ENCODE measurements at places on chromosomes 3 and 15. TPM values are rescaled to one million over a fixed set of nuclear protein-coding genes. Genes with fewer than 3 reads are reported as not detected.

ZIC4 gene
- polyA plus RNA-seq, result not detected

CFAP100 gene
- polyA plus RNA-seq, result not detected

IQCF5 gene
- not detected for polyA plus RNA-seq

EIF4E3 gene
- polyA plus RNA-seq, result 22.8 TPM

CTXND1 gene
- 0.42 TPM for polyA plus RNA-seq

CYP8B1 gene
- 0.10 TPM for polyA plus RNA-seq

TPRG1 gene
- 1.2 TPM for polyA plus RNA-seq

GPR171 gene
- polyA plus RNA-seq, result 1.5 TPM

GDPGP1 gene
- 3.6 TPM for polyA plus RNA-seq

LAMB2 gene
- polyA plus RNA-seq, result 366 TPM

ZNF280D gene
- polyA plus RNA-seq, result 29.7 TPM

PDZRN3 gene
- polyA plus RNA-seq, result 98.0 TPM

ATP13A4 gene
- polyA plus RNA-seq, result 0.19 TPM

TCTA gene
- polyA plus RNA-seq, result 38.4 TPM

HAPLN3 gene
- polyA plus RNA-seq, result 9.2 TPM

NR2E3 gene
- polyA plus RNA-seq, result 0.06 TPM

SLC22A14 gene
- polyA plus RNA-seq, result 0.09 TPM

SLC24A5 gene
- not detected for polyA plus RNA-seq

GOLGA6L7 gene
- polyA plus RNA-seq, result not detected

RNU5B-1 gene
- polyA plus RNA-seq, result not detected

SV2B gene
- 1.2 TPM for polyA plus RNA-seq

XYLB gene
- 2.2 TPM for polyA plus RNA-seq

DGKG gene
- 4.2 TPM for polyA plus RNA-seq

ADGRG7 gene
- not detected for polyA plus RNA-seq

ATP10A gene
- 5.0 TPM for polyA plus RNA-seq

SEMA3B gene
- polyA plus RNA-seq, result 35.5 TPM

BTD gene
- polyA plus RNA-seq, result 21.4 TPM

RBPMS2 gene
- polyA plus RNA-seq, result 90.9 TPM

ACP3 gene
- polyA plus RNA-seq, result 0.91 TPM

PARP3 gene
- polyA plus RNA-seq, result 15.0 TPM

SCN11A gene
- 0.32 TPM for polyA plus RNA-seq

ADAMTS7 gene
- 3.3 TPM for polyA plus RNA-seq

GOLGA6L2 gene
- not detected for polyA plus RNA-seq

WDR93 gene
- polyA plus RNA-seq, result 0.16 TPM

MYO5C gene
- 4.0 TPM for polyA plus RNA-seq

PAQR5 gene
- polyA plus RNA-seq, result 1.7 TPM

SMAD6 gene
- polyA plus RNA-seq, result 20.1 TPM

ZXDC gene
- 16.4 TPM for polyA plus RNA-seq

HACL1 gene
- polyA plus RNA-seq, result 15.7 TPM

SCAANT1 gene
- not detected for polyA plus RNA-seq

SECISBP2L gene
- 20.1 TPM for polyA plus RNA-seq

REC114 gene
- polyA plus RNA-seq, result not detected

ACTC1 gene
- polyA plus RNA-seq, result 1,546 TPM

FEZF2 gene
- not detected for polyA plus RNA-seq

SYNPR gene
- not detected for polyA plus RNA-seq

GRAMD2A gene
- 0.19 TPM for polyA plus RNA-seq

UBA7 gene
- 37.7 TPM for polyA plus RNA-seq

TMCO5A gene
- polyA plus RNA-seq, result not detected

STXBP5L gene
- 3.4 TPM for polyA plus RNA-seq

TUSC7 gene
- not detected for polyA plus RNA-seq

CSK gene
- polyA plus RNA-seq, result 30.7 TPM

CCDC54 gene
- not detected for polyA plus RNA-seq

CEMIP gene
- 0.25 TPM for polyA plus RNA-seq

COLQ gene
- 1.8 TPM for polyA plus RNA-seq

TRIM42 gene
- not detected for polyA plus RNA-seq

Measured in urinary bladder (tissue), 4 donors.